AG04449 (cell line): ENCODE measurements at places on chromosomes 13 and 19.

DNA sequence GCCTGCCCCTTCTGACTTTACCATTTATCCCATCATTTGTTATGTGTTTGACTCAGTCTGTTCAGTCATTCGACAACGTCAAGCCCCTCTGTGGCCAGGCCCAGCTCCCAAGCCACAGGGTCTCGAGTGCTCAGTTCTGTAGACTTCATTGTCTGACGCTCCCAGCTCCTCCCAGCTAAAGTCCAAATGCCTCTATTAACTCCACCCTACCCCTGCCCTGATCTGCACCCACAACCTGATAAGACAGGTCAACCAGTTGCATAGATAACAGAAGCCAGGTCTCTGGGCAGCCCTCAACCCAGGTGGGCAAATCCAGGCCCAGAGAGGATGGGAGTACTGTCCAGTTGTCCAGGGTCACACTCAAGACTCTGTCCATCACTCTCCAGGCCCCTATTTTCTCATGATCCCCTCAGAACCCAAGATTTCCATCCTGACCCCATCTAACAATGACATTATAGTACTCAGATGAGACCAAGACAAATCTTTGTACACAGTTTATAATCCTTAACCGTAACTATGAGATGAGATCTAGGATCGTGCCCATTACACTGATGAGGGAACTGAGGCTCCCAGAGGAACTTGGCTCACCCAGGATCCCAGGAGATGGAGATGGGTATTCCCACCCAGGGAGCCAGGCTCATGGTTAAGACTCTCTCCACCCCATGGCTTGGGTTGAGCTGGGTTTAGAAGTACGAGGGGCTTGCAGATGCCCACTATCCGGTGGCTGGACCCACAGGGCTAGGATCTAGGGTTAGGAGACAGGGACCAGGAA, 1.1 kb downstream of the TM6SF2 start:
- DNase-seq = no peak

GRCh38 chr13:99990126-99990977, 8.8 kb downstream of the ZIC2 start:
- no peak for DNase-seq

GRCh38 chr13:102608974-102609373, 12.2 kb downstream of the TPP2 start:
- no peak for DNase-seq

DNA sequence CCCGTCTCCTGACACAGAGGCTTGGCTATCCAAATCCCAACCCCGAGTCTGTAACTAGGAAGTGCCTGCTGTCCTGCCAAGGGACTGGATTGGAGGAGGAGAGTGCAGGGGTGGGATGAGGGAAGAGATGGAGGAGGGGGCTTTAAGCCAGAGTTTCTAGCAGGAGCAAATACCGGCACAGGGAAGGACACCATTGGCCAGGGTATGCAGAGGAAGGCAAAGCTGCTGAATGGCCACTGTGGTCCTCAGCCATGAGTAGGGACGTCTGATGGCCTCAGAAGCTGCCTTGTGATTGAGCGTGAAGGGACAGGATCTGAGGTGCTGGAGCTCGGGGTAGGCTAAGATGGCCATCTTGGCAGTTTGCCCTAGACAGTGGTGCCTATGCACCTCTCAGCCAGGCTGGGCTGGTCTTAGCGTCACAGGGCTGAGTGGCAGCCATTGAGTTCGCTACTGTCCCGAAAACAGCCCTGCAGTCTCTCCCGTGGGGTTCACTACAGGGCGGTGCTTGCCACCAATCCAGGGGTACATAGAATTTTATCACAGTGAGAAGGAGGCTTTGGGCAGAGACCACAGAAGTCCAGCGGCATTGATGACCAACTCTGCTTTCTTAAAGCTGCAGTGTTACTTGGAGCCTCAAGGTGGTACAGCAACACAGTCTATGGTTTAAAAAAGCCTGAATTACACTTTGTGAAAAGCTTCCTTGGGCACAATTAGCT, 61.8 kb downstream of the AKAP11 start:
- no peak for DNase-seq

- no peak for DNase-seq
Observed at GRCh38 chr13:44686531-44686934, 110.4 kb upstream of the TSC22D1 start.

DNA sequence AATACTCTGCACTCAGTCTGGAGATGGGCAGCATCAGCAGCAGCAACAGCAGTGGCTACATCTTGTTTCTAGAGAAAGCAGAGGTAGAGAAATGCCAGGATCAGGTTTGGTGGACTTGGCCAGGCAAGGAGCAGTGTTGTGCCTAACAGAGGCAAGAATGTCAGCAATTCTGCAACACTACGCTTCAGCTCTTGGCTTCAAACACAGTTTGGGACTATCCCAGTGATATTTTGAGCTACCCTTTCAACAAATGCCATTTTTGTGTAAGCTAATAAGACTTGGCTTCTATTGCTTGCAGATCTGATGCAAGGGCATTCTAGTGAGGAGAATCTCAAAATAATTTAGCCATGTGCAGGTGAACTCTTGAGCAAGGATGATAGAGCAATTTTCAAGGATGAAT, 271.3 kb downstream of the PCDH20 start:
- no peak for DNase-seq

- DNase-seq = no peak
Observed at GRCh38 chr13:38121267-38121666, 228.4 kb upstream of the UFM1 start.
